Chondrocyte (in vitro differentiated cells): ENCODE measurements at places on chromosomes 3 and 15. TPM values are rescaled to one million over a fixed set of nuclear protein-coding genes. Genes with fewer than 3 reads are reported as not detected.

DNA sequence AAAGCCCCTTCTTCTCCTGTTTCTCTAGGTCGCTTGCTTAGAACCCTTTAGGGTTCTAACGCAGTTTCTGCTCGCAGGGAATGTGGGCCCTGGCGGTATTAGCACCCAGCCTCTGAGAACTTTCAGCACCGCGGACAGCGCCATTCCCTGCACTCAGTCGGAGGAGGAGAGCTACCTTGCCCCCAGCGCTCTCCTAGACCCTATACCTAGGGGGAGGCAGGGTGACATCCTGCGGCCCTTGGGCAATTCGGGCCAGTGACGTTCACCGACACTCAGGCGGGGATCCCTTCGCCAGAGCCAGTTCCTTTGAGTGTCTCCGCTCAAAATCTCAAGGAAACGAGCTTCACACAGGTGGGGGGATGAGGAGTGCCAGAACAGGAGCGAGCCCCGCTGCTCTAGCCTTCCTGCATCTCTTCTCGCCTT, 1.3 kb downstream of the SLC7A14 start:
- peaks cover 39% of the 10 kb centered on the region for H3K27me3 ChIP-seq
- peaks cover 8% of the 10 kb centered on the region for H3K4me1 ChIP-seq
- DNase-seq: no peak
- H3K36me3 ChIP-seq: no peaks in the 10 kb centered on the region

- H3K36me3 ChIP-seq: no peaks in the 10 kb centered on the region
- H3K27ac ChIP-seq: no peak overlapping the region
- no peak for DNase-seq
- H3K4me3 ChIP-seq: no peak overlapping the region
These were observed 60.2 kb downstream of the CACNA1D start for GRCh38 chr3:53554559-53555067.

TOPBP1 gene
- 16.5 to 22.8 TPM (median 18.1 TPM) in 3 replicates for total RNA-seq

NKTR gene
- 49.7 to 71.5 TPM (median 50.0 TPM) in 3 replicates for total RNA-seq

GNAT1 gene
- not detected in 3 replicates for total RNA-seq
